ENCODE measurements at places on chromosomes 2 and 18.

GRCh38 chr18:421247-422155 is 79.0 kb downstream of the COLEC12 start:
- DNase-seq, result no peak

DNA sequence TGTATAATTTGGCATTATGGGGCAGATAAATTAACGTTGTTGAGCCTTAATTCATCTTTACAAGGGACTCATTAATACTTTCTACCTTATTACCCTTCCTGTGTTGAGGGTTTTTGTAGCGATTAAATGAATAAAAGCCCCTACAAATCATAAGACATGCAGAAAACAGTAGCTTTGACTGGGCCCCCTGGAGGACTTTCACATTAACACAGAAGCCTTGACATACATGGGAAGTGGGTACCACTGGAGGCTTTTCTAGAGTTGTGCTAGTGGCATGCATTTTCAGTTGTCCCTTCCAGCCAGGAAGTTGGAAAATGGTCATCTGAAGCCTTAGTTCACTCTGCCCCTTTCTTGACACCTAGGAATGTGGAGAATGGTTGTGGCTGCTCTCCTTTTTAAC is 30.2 kb downstream of the MTA3 start:
- no peak for DNase-seq

GRCh38 chr18:58572680-58573079 is 56.2 kb downstream of the ALPK2 start:
- no peak for DNase-seq

GRCh38 chr2:101793277-101793969 is 95.9 kb downstream of the MAP4K4 start:
- no peak for DNase-seq

- DNase-seq, result no peak
Measured at GRCh38 chr18:67651438-67651837, 134.9 kb upstream of the DSEL start.

DNA sequence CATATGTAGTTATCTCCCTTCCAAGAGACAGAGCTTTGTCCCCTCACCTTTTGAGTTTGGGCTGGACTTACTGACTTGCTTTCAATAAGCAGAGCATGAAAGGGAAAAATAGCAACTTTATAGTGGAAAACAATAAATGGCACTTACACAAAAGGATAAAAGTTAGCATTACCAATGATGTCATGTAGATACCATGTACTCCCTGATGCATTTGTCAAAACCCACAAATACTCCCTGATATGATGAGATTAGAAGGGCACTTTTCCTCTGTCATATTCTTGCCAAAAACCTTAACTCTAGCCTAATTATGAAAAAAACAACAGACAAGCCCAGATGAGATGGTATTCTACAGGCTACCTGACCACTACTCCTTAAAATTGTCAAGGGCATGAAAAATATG is 16.0 kb downstream of the HIBCH start:
- no peak for DNase-seq

GRCh38 chr2:208064220-208064961 is 39.1 kb upstream of the PLEKHM3 start:
- DNase-seq, result no peak

GRCh38 chr2:116095636-116096035 is 1653.2 kb downstream of the DPP10 start:
- DNase-seq, result no peak
